Bronchial epithelial cell (primary cell): ENCODE measurements at places on chromosomes 12 and 14. TPM values are rescaled to one million over a fixed set of nuclear protein-coding genes. Genes with fewer than 3 reads are reported as not detected.

- DNase-seq, result no peak
These were observed 41.1 kb downstream of the TTLL5 start for GRCh38 chr14:75702122-75702521.

DNA sequence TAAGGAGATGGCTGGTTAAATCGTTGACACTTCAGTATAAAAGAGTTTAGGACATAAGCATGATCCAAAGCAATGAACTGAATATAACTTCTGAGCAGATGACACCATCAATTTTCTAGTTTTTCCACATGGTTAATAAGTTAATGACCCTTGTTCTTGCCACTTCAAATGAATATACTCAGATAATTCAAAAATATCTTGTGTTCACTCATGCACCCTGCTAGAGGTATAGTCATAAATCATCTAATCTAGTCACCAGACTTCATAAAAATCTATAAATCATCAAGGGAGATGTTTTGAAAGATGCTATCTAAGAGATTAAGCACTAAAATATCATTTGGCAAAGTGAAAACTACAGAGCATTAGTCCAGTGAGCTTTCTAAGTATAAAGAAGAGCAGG lies 131.9 kb downstream of the MDGA2 start:
- no peak for DNase-seq

CLEC2A gene
- total RNA-seq, result not detected in 2 replicates

DNA sequence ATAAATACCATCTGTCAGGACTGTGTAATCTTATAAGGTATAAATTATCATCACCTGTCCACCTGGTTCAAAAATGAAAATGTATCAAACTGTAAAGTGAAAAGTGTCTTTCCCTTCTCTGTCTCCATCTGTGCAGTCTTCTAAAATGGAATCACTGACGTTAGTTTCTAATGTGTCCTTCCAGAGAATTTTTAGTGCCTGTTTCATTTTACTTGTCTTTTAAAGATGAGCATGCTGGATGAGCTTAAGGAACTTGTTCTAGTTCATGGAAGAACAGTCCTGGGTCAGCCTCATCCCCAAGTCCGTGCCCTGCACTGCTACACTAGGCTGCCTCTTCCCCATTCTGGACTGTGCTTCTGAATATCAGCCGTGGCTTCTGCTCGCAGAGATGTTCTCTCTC lies 5.4 kb upstream of the NT5DC3 start:
- no peak for DNase-seq

CYP46A1 gene
- total RNA-seq, result 0.13 TPM in 1 of 2 replicates, not detected in the other

DNA sequence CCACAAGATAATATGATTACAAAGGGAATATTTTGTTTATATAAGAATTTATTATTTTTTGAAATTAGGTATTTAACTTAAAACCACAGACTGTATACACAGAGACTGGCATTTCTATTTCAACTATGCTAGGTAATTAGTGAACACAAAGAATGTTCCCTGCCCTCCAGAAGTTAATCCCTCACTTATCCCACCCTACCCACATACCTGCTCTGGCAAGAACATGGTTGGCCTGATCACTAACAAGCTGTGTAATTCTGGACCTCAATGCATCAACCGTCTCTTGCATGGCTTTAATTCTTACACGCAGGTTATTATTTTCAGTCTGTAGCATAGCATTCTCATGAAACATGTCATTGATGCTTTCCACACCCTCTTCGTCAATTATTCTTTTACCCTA lies 85.9 kb downstream of the KIF21A start:
- no peak for DNase-seq

DNA sequence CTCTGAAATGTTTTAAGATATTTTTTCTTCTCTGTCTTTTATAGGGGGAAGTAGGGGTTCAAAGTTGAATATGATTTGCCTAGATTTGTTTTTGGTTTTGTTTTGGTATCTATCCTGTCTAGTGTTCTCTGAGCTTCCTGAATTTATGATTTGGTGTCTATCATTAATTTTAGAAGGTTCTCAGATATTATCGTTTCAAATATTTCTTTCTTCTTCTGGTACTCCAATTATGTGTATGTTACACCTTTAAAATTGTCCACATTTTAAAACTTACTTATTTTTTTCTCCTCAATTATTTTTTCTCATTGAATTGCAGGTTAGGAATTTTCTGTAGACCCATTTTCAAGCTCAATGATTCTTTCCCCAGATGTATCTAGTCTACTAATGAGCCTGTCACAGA lies 13.8 kb upstream of the DCN start:
- DNase-seq, result no peak

LRFN5 gene
- under 0.01 and 0.13 TPM in 2 replicates for total RNA-seq

- no peak for DNase-seq
These were observed 127.6 kb upstream of the AMIGO2 start for GRCh38 chr12:47207340-47207717.

DNA sequence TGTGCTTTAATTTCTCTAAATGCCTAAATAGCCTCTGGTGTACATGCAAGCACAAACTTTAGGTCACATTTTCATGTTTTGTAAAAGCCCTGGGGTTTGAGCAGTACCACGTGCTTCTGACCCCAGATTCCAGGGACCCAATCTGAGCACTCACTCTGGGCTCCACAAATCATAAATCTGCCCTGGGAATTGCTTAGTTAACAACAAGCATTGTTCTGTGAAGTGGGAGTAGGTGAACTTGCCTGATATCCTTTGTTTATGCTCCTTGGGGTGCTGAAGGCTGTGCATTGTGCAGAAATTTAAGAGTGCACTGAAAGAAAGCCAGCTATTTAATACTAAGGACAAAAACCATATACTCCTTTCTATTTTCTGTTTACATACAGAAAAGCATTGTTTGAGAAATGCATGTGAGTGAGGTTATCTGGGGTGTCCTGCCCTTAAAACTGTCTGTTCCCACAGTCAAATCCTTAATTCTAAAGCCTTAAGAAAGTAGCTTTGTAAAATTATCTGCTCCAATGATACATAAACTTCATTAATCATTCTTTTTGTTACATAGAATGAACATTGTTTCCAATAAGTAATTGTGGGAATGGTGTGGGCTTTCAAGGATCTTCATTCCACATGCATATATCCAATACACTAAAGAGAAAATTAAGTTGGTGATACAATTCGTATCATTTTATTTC lies 258.6 kb upstream of the NPAS3 start:
- DNase-seq, result no peak

GLT1D1 gene
- not detected in 2 replicates for total RNA-seq

- no peak for DNase-seq
These were observed 404.2 kb downstream of the DAD1 start for GRCh38 chr14:22184830-22185168.

GRCh38 chr12:22329621-22330020 lies 4.9 kb downstream of the ST8SIA1 start:
- DNase-seq, result no peak

DNA sequence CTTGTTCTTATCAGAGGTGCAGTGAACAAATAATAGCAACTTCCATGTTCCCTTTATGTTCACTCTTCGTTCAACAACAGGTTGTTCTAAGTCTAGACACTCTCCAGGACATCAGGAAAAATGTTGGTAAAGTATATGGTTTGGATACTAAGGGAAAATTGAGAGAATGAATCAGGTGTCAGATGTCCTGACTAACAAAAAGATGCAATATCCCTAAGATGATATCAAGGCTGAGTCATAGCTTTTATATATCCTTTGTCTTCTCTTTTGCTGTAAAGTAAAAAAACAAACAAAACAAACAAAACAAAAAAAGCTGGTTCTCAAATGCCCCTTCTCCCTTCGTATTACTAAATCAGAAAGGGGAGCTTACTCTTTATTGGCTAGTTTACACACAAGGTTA lies 11.1 kb downstream of the GLIPR1L1 start:
- DNase-seq, result peak; percentile 59

DNA sequence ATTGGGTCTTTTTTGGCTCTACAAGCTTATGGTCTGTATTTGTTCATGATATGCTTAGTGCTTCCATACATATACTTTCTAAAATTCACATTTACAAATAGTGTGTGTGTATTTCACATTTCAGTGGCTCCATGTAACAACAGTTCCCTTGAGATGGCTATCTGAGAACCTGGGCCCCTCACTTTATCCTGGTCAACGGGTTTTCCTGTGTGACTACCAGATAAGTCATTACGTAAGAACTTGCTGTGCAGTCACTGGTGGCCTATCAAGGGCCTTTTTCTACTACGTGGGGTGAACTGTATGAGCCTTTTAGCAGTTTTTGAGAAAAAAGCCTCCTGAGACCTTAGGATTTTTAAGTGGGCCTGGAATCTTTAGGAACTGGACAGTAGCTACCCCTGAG lies 454.1 kb downstream of the PCNX1 start:
- DNase-seq, result peak; percentile 68

LRRC9 gene
- total RNA-seq, result not detected in 2 replicates

DNA sequence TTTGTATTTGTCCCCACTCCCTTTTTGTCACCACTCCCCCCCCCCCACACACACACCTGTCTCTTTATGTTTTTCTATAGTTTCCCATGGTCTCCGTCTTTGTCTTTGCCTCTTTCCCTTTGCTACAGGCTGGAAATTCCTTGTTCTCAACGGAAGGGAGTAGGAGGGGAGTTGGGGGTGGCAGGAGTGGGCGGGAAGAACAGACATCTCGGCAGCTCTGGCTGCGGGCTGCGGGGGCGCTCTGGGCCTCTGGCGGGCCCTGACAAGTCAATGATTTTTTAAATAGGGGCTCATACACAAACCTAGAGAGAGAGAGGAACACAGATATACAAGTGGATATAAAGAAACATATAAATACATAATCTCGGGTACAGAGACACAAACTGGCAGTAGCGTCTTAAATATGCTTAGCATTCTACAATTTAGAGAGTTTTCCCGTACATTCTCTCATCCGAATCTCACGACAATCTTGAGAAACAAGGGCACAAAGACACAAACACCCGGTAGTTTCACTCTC lies 2.4 kb upstream of the NAB2 start:
- peak; percentile 73 for DNase-seq

TAS2R8 gene
- total RNA-seq, result not detected in 2 replicates

DNA sequence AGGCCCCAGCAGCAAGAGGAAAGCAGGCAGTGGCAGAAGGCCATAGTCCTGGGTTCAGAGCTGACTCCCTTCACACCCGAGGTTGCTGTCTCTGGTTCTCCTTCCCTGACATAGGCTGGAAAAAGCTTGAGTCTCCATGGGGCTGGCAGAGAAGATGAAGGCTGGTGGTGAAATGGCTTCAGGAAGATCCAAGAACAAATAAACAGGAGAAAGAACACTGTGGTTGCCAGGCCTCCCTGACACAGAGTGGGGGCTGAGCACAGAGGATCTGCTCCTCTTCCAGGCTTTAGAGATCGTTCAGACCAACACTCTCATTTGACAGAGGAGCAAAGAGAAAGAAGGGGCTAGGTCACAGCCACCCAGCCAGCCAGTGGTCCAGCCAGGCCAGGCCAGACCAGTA lies 14.3 kb downstream of the HDAC7 start:
- no peak for DNase-seq

CALCOCO1 gene
- 35.3 and 45.6 TPM in 2 replicates for total RNA-seq

KRT86 gene
- 0.26 TPM in 2 replicates for total RNA-seq

B3GNT4 gene
- total RNA-seq, result 0.53 and 2.0 TPM in 2 replicates

DNA sequence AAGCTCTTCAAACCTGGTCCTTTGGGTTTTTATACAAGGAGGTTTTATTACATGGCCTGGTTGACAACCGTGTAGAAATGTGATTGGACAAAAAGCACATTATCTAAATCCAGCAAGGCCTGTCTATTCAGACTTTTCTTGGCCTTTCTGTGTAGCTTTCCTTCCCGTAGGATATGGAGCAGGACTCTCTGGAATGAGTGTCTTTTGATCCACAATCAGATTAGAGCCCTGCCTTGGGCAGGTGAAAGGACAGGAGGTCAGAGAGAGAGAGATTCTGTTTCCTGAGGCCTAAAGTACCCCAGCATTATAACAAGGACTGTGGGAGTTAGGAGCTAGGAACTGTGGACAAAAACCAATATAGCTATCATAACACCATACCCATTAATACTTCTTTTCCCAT lies 375.5 kb upstream of the RGS6 start:
- DNase-seq, result no peak

DNA sequence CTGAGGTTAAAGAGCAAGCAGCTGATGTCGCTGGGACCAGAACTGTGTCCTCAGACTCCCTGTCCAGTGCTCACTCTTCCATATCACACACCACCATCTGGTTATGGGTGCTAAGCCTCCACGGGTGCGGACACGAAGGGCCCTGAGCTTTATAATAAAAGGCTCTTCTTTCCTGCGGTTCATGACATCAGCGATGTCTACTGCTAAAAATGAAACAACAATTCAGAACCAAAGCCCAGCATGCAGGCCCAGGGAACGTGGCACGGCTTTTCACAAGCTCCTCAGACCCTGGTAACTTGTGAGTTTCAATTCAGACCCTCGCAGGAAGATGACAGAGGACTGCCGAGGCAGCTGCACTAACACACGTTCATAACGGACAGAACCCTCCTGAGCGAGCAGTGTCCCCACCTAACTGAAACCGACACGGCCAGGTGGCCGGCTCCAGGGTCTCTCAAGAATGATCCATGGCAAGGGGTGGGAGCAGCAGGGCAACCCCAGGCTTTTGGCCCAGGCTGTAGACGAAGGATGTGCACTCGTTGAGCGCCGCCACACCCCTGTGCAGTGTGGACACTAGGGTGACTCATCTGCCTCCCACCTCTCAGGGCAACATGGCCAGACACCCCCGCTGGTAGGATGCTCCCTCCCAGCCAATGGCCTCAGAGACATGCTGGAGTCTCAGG lies 180.3 kb downstream of the CALM1 start:
- DNase-seq, result no peak

DNA sequence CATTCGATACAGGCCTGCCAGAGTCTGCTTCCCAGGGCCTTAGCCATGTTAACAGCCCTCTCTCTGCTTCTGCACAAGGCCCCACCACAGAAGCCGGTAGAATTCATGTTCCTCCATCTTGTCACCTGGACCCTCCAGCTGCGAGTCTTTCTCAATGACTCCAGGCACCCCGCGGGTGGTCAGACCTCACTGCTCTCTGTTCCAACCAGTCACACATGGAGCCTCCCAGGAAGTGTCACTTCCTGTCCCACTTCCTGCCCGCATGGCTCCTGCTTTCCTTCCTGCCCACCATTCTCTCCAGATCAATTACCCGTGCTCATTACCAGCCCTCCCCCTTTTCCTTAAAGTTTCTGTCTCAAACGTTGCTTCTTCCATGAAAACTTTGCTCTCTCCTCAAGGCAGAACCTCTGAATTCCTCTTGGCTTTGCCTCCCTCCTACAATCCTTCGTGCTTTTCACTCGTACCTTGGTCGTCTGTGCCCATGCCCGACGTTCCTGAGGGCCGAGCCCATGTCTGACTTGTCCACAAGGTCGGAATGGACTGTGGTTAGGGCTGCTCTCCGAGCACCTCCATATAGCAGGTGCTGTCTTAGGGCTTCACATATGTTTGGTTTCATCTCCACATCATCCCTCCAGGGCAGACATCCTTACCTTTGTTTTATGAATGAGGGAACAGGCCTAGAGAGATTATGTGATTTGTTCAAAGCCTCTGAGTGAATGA lies 172.1 kb downstream of the TSPAN9 start:
- no peak for DNase-seq

ARHGAP9 gene
- total RNA-seq, result not detected in 2 replicates

DNA sequence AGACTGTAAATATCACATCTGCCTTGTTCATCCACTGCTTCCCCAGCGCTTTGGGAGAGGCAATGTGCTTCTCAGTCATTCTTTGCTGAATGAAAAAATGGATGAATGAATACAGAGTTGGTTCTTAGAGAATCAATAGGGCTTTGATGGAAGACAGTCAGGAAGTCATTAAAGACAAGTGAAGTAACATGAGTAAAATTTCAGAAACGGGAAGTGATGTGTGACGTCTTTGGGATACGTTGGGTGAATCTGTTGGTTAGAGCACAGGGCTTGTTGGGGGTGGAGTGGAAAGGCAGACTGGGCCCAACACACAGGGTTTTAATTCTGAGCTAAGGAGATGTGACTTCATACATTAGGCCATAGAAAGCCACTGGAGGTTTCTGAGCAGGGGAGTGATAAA lies 39.0 kb upstream of the NRXN3 start:
- DNase-seq, result no peak

PAX9 gene
- total RNA-seq, result 9.7 and 18.4 TPM in 2 replicates
